ENCODE measurements at places on chromosomes 1 and 21. TPM values are rescaled to one million over a fixed set of nuclear protein-coding genes. Genes with fewer than 3 reads are reported as not detected.

The TCHHL1 gene
- not detected for total RNA-seq

The TIAM1 gene
- 10.4 TPM for total RNA-seq

The IFI44L gene
- total RNA-seq = 10.8 TPM

The ALG14 gene
- total RNA-seq = 11.4 TPM

The EPRS1 gene
- 69.4 TPM for total RNA-seq

The TMEM234 gene
- 35.6 TPM for total RNA-seq

The VAMP3 gene
- total RNA-seq = 105 TPM

The RGS13 gene
- total RNA-seq = 1.3 TPM

The MAP10 gene
- 2.2 TPM for total RNA-seq

The CCDC185 gene
- total RNA-seq = not detected

The MIXL1 gene
- total RNA-seq = 0.16 TPM

The GSTM1 gene
- total RNA-seq = 20.0 TPM

The HSD3B1 gene
- not detected for total RNA-seq

The THEM5 gene
- total RNA-seq = not detected

The PLA2G2D gene
- total RNA-seq = not detected

The PDZK1IP1 gene
- total RNA-seq = 64.4 TPM

The SMIM11 gene
- total RNA-seq = 12.1 TPM

The LDLRAD1 gene
- total RNA-seq = 0.39 TPM

The KIRREL1 gene
- 3.4 TPM for total RNA-seq

The GGPS1 gene
- total RNA-seq = 34.1 TPM

The VANGL2 gene
- 8.7 TPM for total RNA-seq

The PGLYRP4 gene
- not detected for total RNA-seq

The MNDA gene
- total RNA-seq = 1.2 TPM

The ANKRD35 gene
- 0.26 TPM for total RNA-seq

The ZYG11A gene
- not detected for total RNA-seq

The EPHX1 gene
- total RNA-seq = 68.0 TPM

The NECTIN4 gene
- 4.6 TPM for total RNA-seq

All from mucosa of descending colon (tissue), 3 donors.